Adipose tissue (tissue), 3 donors: ENCODE measurements at places on chromosomes 6 and 20. TPM values are rescaled to one million over a fixed set of nuclear protein-coding genes. Genes with fewer than 3 reads are reported as not detected.

The PRSS35 gene
- 0.11 TPM for polyA plus RNA-seq

The VGLL2 gene
- polyA plus RNA-seq = 0.21 TPM

The TMEM200A gene
- polyA plus RNA-seq = 1.8 TPM

The ZNF292 gene
- polyA plus RNA-seq = 2.5 TPM

The TSPO2 gene
- not detected for polyA plus RNA-seq

The SAMD5 gene
- 0.32 TPM for polyA plus RNA-seq

The TRAM2 gene
- polyA plus RNA-seq = 4.5 TPM

The RSPO3 gene
- polyA plus RNA-seq = 1.3 TPM

The PNLDC1 gene
- 0.56 TPM for polyA plus RNA-seq

The SNAP25 gene
- polyA plus RNA-seq = 10.1 TPM

The GSTA4 gene
- 19.5 TPM for polyA plus RNA-seq

The RAMACL gene
- 0.18 TPM for polyA plus RNA-seq

The FAM120B gene
- 11.1 TPM for polyA plus RNA-seq

The GLP1R gene
- not detected for polyA plus RNA-seq

The WASF1 gene
- 2.2 TPM for polyA plus RNA-seq

The PSMB1 gene
- polyA plus RNA-seq = 239 TPM

The POM121L2 gene
- polyA plus RNA-seq = not detected

The SCP2D1 gene
- not detected for polyA plus RNA-seq

The ISM1 gene
- 1.0 TPM for polyA plus RNA-seq

The HLA-DOB gene
- polyA plus RNA-seq = not detected

The COQ3 gene
- 12.5 TPM for polyA plus RNA-seq

The PHACTR3 gene
- 0.10 TPM for polyA plus RNA-seq

The COL19A1 gene
- polyA plus RNA-seq = not detected

The RRAGD gene
- 3.7 TPM for polyA plus RNA-seq

The C20orf144 gene
- polyA plus RNA-seq = 0.05 TPM

The RNF8 gene
- 5.4 TPM for polyA plus RNA-seq

The MCCD1 gene
- polyA plus RNA-seq = not detected

The CAPN11 gene
- 2.5 TPM for polyA plus RNA-seq

The PCNA gene
- 23.9 TPM for polyA plus RNA-seq

The PNPLA1 gene
- polyA plus RNA-seq = 0.22 TPM

The SLC17A2 gene
- polyA plus RNA-seq = not detected

The GJA10 gene
- not detected for polyA plus RNA-seq

The SAMD3 gene
- polyA plus RNA-seq = 0.49 TPM

The TFAP2C gene
- polyA plus RNA-seq = 0.70 TPM

The SEL1L2 gene
- polyA plus RNA-seq = not detected

The ZC3H12D gene
- 0.30 TPM for polyA plus RNA-seq

The TRIM26 gene
- 30.8 TPM for polyA plus RNA-seq

The COL12A1 gene
- polyA plus RNA-seq = 4.2 TPM

The PRSS16 gene
- polyA plus RNA-seq = 32.4 TPM

The NRN1 gene
- 35.0 TPM for polyA plus RNA-seq

The ADTRP gene
- polyA plus RNA-seq = 0.18 TPM

The RNF39 gene
- not detected for polyA plus RNA-seq

The ZFP64 gene
- 3.9 TPM for polyA plus RNA-seq

The BPIFB1 gene
- 0.60 TPM for polyA plus RNA-seq

The COL9A1 gene
- not detected for polyA plus RNA-seq

The PTCRA gene
- not detected for polyA plus RNA-seq

The OTOR gene
- polyA plus RNA-seq = not detected

The SLC22A2 gene
- polyA plus RNA-seq = not detected

The IL17A gene
- polyA plus RNA-seq = not detected

The FKBP5 gene
- 356 TPM for polyA plus RNA-seq

The MAS1 gene
- under 0.01 TPM for polyA plus RNA-seq

The EFCAB8 gene
- 0.02 TPM for polyA plus RNA-seq

The ZBTB46 gene
- 8.2 TPM for polyA plus RNA-seq
